ENCODE measurements at places on chromosomes 3 and 15.

DNA sequence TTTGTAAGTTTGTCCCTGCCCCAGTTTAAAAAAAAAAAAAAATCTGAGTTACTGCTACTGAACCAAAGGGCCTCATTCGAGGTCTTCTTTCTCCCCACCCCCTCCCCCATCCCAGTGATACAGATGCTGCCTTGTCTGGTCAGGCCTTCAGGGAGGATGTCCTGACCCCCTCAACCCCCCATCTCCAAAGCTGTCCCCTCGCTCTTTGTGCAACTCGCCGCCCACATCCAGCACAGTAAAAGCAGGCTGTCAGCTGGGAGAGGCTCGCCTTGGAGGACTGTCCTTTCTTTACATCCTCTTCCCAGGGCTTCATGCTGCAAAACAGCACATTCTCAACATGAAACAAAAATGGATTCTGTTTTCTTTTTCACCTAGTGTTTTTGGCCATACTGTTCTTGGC is 133.4 kb downstream of the VGLL4 start:
- DNase-seq, result no peak

DNA sequence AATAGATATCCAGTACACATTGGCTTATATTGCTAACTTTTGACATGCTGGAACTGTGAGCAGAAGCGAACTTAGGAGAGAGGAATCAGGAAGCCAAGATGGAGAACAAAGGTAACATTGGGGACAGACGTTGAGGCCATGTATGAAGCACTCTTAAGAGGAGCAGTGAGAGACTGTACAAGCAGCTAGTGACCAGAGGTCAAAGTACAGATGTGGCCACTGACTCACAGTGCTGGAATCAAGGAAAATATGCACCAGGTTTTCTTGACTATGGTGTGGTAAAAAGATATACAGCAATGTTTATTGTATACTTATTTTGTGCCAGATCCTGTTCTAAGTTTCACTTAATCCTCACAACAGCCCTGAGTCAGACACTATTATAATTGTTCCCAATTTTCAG is 2.0 kb upstream of the IL20RB start:
- DNase-seq, result peak; percentile 94

DNA sequence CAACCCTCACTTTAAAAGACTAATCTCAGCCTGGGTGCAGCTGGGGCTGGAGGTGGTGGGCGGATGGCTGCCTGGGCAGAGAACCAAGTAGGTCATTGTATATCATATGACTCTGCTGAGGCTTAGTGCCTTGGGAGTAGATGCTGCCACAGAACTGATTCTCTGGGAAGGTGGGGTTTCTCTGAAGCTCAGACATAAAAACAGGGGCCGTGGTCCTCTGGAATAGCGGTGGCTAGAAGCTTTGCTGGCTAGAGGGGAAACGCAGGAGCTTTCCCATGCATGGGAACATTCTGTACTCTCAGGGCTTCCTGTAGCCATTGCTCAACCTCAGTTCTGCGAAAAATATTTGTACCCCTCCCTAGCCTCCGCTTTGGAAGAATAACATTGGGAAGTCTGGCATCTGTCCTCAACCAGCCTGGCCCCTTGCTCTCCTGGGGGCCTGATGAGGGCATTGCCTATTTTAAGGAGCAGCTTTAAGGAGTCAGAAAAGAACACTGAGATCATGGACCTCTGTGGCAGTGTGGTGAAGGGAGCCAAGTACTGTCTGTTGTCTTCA is 14.7 kb downstream of the TIMP4 start:
- peak; percentile 95 for DNase-seq

- no peak for DNase-seq
Observed at GRCh38 chr15:75199357-75199940, 2.2 kb upstream of the C15orf39 start.

GRCh38 chr3:1661839-1662238 is 436.8 kb upstream of the CNTN4 start:
- DNase-seq, result no peak

DNA sequence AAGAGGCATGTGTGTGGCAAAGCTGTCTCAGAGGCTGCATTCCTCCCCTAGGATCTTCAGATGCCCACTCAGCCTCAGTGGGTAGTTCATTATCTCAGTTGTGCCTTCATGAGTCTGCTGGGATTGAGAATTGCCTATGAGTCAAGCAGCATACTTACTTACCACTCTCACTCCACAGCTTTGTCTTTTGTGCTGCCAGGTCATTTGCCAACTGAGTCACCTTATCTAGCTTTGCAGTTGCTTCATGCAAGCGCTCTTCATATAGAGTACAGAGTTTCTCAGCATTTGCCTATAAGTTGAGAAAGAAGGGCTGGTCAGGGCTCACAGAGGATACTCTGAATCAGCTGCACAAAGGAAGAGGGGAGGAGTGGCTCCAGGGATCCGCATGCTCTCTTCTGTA is 89.5 kb downstream of the MYH15 start:
- peak; percentile 96 for DNase-seq

- no peak for DNase-seq
Observed at GRCh38 chr3:172630316-172630715, 80.6 kb downstream of the NCEH1 start.

DNA sequence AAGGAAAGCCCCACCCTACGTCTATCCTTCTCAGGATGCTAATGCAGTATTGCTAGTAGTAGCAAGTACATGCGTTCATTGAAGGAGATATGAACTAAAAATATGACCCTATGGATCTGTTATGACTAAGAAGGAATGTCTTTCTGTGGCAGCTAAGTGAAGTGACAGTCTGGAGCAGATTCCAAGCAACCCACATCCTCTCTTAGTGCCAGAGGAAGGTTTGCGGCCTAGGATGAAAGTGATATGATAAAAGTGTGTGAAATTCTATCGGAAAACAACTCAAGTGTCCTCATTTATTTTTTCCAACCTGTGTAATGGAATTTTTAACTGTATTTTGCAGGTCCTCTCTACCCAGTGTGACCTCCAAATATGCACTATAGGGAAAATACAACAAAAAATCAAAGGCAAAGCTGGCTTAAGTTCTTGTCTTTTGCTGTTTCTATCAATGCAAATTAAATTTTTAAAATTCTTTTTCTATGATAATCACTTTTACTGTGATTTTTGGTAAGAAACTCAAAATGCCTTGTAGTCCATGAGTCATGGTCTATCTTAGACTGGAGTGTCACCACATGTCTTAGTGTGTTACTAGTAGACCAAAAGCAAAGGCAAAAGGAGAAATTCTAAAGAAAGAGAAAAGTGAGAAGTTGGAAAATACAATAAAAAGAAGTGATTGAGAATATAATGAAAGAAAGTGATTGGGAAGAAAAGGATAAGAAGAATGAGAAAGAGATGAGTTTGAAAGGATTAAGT is 161.2 kb upstream of the TMCO5A start:
- no peak for DNase-seq

GRCh38 chr3:197362081-197362480 is 63.7 kb upstream of the DLG1 start:
- DNase-seq, result no peak

GRCh38 chr3:61415201-61415600 is 146.2 kb upstream of the PTPRG start:
- no peak for DNase-seq

- DNase-seq, result no peak
Observed at GRCh38 chr3:46091741-46092701, 64.7 kb upstream of the XCR1 start.

- DNase-seq, result peak; percentile 60
Observed at GRCh38 chr15:51909584-51909983, 62.0 kb downstream of the LEO1 start.

- DNase-seq, result peak; percentile 59
Observed at GRCh38 chr3:157572559-157573270, 69.5 kb upstream of the VEPH1 start.

- peak; percentile 62 for DNase-seq
Observed at GRCh38 chr3:185280572-185281365, 26.9 kb upstream of the EHHADH start.

DNA sequence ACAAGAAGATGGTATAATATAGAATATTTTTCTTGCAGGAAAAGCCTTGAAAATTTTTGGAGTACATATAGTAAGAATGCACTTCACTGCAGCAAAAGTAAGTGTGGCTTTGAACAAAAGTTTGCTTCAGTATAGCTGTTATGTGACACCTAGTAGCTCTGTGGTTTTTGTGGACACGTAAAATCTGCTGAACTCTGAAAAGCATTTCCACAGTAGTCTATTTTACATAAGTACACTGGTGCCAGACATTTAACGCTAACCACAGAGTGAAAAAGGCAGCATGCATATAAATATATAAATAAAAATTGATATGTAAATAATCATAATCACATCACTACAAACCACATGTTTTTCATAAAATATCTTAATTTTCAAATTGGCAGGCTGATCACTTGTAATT is 39.8 kb downstream of the CGGBP1 start:
- DNase-seq, result no peak

DNA sequence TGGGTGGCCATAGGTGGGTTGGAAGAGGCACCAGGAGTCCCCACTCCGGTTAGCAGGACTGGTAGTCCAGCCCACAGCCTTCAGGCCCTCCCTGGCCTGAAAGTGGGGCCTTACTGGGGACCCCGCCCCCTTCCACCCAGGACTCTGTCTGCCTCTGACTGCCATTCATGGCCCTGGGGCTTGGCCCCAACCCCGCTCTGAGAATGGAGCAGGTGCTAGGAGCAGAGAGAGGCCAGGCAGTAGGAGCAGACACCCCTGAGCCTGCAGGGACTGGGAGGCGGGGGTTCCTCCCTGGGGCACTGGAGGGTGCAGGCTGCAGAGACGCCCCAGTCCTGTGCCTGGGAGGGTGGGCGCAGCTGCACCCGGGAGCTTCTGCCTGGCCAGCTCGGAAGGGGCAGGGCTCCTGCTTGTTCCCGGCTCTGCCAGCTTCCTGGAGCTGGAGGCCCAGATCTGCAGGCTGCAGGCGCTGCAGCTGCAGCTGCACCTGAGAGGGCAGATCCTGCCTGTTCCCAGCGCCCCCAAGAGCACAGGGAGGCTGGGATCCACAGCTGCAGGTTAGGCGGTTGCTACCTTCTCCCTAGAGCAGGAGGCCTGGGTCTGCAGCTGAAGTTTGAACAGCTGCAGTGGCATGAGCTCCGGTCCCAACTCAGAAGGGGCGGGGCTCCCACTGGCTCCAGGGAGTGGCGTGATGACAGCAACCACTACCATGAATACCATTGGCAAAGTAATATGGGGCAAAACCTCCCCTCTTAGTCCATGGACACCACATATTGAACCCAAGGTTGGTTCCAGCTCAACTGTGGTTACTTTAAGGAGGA is 194.7 kb downstream of the SQOR start:
- DNase-seq, result no peak

DNA sequence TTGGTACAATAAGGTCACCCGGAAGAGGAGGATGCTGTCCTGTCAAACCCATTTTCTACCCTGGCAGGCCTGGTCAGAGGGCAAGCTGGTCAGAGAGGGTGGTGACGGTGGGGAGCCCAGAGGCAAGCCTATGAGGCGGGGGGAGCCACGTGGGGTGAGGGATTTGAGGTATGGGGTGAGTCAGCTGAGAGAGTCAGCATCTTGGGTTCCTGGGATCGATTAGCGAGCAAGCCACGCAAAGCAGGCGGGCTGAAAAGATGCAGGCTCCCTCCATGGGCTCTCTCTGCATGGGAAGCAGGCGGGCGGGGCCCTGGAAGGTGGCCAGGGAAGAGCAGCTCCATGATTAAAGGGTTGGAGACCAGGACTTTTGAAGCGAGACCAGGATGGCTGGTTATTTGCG is 48.1 kb downstream of the MAGEF1 start:
- no peak for DNase-seq

GRCh38 chr3:24439021-24439420 is 55.6 kb downstream of the THRB start:
- no peak for DNase-seq

GRCh38 chr3:101938262-101938847 is 89.0 kb downstream of the NFKBIZ start:
- DNase-seq, result peak; percentile 31

DNA sequence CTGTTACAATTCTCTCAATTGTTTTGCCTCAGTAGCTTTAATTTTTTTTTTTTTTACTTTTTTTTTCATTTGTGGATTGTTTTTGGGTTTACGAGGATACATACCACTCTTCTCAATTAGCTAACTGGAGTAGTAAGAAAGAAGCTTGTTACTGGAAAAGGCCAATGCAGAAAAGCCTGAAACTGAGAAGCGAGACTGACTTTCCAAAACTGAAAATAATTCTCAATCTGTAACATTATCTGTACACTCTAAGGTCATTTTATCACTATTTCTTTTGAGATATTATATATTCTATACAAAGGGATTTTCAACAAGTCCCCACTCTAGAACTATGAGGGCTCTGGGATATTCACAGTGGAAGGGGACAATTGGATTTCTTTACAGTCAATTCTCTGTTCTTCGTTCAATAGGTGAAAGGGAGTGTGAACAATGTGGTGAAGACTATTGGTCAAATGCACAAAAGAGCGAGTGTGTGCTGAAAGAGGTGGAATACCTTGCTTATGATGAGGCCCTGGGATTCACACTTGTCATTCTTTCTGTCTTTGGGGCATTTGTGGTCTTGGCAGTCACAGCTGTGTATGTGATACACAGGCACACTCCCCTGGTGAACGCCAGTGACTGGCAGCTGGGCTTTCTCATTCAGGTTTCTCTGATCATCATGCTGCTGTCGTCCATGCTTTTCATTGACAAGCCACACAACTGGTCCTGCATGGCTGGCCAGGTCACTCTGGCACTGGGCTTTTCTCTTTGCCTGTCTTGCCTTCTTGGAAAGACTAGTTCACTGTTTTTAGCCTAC is 83.9 kb upstream of the KCNAB1 start:
- DNase-seq, result no peak

DNA sequence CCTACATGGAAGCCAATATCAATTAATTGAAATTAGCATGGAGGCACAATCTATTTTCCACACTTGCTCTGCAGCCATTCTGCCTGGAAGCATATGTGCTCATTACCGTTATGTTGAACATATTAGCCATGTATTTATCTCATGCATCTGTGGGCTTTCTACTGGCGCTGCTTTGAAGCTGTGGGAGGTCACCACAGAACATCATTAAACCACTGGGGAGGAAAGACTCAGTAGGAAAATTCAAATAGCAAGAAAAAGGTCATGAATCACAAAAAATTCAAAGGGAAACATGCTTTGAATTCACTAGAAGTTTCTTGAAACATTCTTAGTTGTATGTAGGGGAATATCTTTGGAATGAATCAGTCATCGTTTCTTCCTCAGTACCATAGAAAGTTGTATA is 652.5 kb downstream of the EDEM1 start:
- no peak for DNase-seq

DNA sequence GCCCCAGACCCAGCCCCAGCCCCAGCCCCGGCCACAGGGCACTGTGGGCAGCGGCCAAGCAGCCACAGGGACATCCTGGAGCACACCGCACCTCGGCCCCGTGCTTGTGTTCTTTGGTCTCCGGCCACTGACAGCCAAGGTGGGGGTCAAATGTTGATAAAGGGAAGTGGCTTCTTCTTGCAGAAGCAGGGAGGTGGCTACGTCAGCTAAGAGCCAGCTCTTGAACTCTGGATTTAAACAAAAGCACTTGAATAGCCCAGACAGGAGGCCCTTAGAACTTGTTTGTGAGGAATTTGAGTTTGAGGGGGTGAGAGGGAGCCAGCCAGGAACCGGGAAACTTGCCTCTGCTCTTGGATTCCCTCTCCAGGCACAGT is 135.8 kb upstream of the ABHD17C start:
- no peak for DNase-seq
